Left ventricle myocardium superior (tissue), 1 donor: ENCODE measurements at places on chromosomes 16 and 17. TPM values are rescaled to one million over a fixed set of nuclear protein-coding genes. Genes with fewer than 3 reads are reported as not detected.

NETO2 gene
- total RNA-seq: 2.3 TPM

GLTPD2 gene
- total RNA-seq: not detected

KRTAP9-8 gene
- not detected for total RNA-seq

AOC2 gene
- 0.40 TPM for total RNA-seq

DNAH2 gene
- 0.05 TPM for total RNA-seq

- peak; percentile 98 for DNase-seq
Observed at GRCh38 chr17:2399572-2400473, 1.0 kb downstream of the MNT start.

GRCh38 chr16:1374418-1375297 lies 22.9 kb downstream of the GNPTG start:
- no peak for DNase-seq

DNA sequence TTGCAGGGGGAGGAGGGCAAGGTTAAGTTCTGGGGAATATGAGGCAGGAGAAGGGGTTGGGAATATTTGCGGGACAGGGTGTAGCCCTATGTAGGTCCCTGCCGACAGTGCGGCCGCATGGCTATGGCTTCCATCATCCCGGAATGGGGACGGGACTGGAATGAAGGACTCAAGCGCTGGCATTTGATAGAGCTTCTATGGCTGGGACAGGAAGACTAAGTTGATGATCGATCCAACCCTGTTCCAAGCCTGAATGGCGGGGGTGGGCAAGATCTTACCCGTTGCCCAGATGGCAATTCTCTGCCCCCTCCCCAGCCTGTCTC lies 47.1 kb downstream of the SRCIN1 start:
- no peak for DNase-seq

GRCh38 chr16:57390636-57391295 lies 13.8 kb upstream of the CCL17 start:
- no peak for DNase-seq

DNA sequence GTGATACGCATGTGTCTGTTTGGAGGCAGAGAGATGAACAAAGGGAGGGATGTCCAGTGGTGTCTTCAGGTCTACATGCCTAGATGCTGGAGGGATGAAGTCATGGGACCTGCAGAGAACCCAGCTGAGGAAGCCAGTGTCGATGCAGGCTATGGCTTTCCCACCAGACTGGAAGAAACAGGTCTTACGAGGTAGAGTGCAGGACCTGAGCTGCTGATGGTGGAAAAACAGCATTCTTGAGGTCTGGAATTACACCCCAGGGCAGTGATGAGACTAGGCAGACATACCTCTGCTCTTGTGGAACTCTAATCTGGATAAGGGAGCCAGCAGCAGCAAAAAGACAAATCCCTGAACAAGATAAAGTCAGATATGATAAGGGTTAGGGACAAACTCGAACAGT lies 37.4 kb downstream of the ARSG start:
- no peak for DNase-seq

DNA sequence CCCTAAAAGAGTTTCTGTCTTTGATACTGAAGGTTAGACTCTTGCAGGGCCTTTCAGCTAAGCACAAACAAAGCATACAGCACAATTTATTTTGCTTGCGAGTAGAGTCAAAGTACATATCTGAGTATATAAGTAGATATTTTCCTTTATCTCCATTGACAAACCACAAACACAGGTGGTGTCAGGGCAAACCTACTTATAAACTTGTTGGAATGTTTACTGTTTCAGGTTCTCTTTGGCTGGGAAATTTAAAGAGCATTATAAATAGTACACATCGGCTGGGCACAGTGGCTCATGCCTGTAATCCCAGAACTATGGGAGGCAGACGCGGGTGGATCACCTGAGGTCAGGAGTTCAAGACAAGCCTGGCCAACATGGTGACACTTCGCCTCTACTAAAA lies 442.6 kb upstream of the PSMD7 start:
- no peak for DNase-seq

GRCh38 chr16:56102906-56103305 lies 88.4 kb upstream of the GNAO1 start:
- no peak for DNase-seq

DNA sequence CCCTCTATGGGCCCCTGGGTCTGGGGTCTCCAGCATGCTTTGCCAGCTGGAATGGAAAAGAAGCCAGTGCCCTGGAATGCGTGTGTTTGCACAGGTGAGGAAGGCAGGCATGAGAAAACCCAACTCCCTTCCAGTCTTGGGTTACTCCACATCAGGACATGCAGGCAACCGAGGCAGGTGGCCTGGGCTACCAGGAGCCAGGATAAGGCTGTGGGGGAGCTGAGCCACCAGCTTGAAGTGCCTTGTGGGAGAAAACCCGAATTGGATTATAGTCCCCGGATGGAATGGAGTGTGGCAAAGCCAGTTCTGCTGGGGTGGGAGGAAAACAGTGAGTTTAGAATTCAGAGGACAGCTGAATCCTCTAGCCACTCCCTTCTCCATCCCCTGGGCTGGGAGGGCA lies 7.2 kb downstream of the SRCIN1 start:
- no peak for DNase-seq

GRCh38 chr17:42795465-42795864 lies 3.0 kb downstream of the COA3 start:
- no peak for DNase-seq
